ENCODE measurements at places on chromosomes 12 and 14. TPM values are rescaled to one million over a fixed set of nuclear protein-coding genes. Genes with fewer than 3 reads are reported as not detected.

RNASE9 gene
- total RNA-seq, result not detected

LRTM2 gene
- not detected for total RNA-seq

SLC25A47 gene
- not detected for total RNA-seq

LUM gene
- total RNA-seq, result 115 TPM

TSPAN19 gene
- total RNA-seq, result 0.33 TPM

TMEM132C gene
- total RNA-seq, result 1.8 TPM

ASCL1 gene
- not detected for total RNA-seq

SLC4A8 gene
- total RNA-seq, result 0.14 TPM

RHEBL1 gene
- total RNA-seq, result not detected

CLMN gene
- total RNA-seq, result 3.7 TPM

ASB2 gene
- 251 TPM for total RNA-seq

JPH4 gene
- total RNA-seq, result 0.19 TPM

EID3 gene
- 0.60 TPM for total RNA-seq

Data from left ventricle myocardium inferior (tissue), 1 donor.